ENCODE measurements at places on chromosomes 4 and X.

GRCh38 chr4:38795087-38795486 lies 9.5 kb downstream of the TLR1 start:
- no peak for DNase-seq

DNA sequence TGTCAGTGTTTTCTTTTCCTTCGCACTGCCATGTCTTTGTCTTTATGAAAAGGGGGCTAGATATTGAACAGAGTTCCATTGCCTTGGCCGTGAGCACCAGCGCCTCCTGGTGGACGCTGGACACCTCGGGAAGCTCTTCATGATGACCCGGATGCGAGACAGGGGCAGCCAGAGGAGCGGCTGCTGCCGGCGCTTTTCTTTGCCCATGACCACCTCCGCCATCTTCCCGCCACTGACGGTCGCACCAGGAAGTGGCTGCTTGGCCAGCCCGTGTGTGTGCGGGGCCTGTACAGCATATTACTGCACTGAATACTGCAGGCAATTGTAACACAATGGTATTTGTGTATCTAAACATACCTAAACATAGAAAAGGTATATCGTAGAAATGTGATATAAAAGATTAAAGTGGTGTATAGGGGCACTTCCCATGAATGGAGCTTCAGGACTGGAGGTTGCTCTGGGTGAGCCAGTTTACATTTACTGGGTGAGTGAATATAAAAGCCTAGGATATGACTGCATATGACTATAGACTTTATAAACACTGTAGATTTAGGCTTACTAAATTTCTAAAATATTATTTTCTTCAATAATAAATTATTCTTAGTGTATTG lies 15.8 kb upstream of the GRIA2 start:
- DNase-seq: no peak

DNA sequence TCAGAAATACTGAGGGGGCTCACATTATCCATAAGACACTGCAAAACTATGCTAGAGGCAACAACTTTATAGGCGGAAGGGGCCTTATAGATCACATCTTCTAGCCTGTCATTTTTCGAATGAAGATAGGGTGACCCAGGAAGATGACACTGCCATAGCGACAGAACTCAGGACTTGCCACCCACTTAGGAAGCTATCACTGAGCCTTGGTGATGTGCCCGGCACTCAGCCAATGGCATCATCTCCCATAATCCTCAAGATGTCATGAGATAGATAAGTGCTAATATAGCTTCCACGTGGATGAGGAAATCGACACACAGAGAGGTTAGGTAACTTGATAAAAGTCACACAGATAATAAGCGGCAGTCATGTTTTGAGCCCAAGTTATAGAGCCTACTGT lies 346.6 kb downstream of the DHX15 start:
- DNase-seq: no peak

GRCh38 chrX:72276478-72276953 lies 532 bp downstream of the RPS4X start:
- no peak for DNase-seq

GRCh38 chrX:127404161-127404560 lies 584.6 kb downstream of the PRR32 start:
- DNase-seq: no peak

- no peak for DNase-seq
Observed at GRCh38 chr4:8587469-8588195, 4.9 kb upstream of the CPZ start.

DNA sequence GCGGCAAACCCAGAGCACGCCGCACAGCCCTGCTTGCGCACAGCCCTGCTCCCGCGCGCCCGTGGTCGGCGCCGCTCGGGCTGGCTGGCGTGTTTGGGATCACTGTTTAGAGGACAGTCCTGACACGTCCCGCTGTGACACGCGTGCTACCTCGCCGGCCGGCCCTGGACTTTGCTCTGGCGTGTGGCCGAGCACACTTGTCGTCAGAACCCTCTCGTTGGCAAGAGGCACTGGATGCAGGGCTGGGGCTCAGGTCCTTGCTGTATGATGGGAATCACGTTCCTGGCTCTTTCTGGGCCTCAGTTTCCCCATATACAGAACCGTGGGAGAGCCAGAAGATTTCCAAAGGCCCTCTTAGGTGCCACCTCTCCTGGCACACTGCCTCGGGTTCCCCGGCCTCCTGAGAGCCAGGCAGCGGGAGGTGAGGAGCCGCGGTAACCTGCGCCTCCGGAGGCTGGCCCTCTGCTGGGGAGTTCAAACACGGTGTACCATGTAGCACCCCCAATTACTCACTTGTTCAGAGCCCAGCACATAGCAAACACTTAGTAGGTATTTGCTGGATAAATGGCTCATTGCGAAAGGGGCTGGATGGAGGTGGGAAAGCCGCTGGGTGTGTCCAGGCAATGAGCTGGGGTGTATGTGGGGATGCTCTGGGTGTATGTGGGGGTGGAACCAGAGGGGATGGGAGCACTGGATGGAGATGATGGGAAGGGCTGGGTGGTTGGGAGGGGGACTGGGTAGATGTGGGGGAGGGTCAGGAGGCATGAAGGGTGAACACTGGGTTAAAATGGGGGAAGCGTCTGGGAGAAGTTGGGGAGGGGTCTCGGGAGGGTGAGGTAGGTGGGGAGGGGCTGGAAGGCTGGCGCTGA lies 76.6 kb downstream of the HTRA3 start:
- DNase-seq: no peak

All from MV-4-11 (cell line).